Cortex of kidney (tissue), 1 donor: ENCODE measurements at places on chromosomes 2 and 18.

DNA sequence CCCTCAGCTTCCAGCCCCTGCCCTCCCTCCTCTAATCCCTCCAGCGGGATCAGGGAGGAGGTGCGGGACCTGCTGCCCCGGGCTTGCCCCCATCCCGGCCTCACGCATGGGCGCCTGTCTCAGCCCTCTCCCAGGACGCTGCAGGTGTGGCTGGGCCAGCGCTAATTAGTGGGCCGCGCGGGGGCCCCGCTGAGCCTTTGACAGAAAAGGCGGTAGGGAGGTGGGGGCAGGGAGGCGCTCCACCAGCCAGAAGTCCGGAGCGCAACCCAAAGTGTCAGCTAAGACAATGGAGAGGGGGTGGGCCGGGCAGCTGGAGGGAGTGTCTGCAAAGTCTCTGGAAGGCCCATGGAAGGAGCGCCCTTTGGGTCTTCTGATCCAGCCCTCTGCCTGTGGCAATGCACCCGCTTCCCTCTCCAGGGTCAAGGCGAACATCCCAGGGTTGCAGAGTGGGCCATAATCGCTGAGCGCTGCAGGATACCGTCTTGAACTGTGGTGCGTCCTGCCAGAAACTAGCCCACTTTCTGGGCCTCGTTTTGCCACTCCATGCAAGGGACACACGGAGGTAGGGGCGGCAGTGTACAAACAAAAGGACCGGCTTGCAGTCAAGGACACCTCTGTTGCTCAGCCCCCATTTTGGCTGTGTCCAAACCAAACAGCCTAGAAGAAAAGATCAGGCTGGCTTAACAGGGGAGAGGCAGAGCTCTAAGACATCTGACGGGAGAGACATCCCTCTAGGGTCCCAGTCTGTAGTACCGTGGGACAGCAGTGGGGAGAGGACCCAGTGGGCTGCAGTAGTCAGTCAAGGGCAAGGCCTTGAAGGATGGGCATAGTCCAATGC is 3.5 kb downstream of the ATP6V1B1 start:
- no peak for DNase-seq

DNA sequence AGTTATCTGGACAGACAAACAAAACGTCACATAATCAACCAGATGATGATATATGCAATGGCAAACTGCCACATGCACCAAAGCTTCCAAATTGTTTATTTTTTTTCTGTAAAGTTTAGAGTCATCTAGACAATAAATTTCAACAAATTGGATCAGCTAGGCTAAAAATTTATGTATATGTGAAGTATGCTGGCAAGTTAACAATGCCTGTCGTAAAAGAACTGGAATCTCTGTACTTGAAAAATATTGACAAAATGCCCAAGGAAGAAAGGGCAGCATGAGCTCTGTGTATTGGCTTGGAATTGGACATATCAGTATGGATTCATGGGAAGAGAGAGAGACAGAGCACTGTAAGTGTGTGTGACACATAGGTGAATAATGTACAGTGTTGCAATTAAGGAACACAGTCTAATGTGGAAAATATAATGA is 309.8 kb downstream of the ERBB4 start:
- no peak for DNase-seq

DNA sequence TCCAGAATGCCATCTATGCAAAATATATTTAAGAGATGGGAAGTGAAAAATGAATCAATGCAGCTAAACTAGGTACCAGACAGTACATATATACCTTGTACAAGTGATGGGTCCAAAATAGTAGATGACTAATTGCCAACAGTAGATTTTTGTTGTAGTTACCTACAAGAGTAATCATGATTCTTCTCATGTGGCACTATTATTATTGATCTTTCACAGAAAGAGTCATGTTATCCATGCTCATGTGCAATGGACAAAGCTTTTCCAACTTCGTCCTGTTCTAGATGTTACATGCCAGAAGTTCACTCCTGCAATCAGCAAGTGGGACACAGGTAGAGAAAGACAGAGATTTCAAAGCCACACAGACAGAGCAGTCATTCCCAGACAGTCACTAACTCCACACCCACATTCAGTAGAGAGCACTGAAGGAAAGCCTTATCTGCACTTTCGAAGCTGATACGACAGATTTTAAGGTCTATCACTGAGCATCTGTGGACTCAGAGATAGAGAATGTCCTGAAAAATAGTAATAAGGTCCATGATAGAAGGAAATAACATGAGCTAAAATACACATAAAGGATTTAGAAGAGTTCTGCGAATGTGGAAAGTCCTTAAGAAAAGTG is 101.6 kb upstream of the ITPRID2 start:
- no peak for DNase-seq

GRCh38 chr2:164622338-164623106 is 1.2 kb upstream of the GRB14 start:
- no peak for DNase-seq

DNA sequence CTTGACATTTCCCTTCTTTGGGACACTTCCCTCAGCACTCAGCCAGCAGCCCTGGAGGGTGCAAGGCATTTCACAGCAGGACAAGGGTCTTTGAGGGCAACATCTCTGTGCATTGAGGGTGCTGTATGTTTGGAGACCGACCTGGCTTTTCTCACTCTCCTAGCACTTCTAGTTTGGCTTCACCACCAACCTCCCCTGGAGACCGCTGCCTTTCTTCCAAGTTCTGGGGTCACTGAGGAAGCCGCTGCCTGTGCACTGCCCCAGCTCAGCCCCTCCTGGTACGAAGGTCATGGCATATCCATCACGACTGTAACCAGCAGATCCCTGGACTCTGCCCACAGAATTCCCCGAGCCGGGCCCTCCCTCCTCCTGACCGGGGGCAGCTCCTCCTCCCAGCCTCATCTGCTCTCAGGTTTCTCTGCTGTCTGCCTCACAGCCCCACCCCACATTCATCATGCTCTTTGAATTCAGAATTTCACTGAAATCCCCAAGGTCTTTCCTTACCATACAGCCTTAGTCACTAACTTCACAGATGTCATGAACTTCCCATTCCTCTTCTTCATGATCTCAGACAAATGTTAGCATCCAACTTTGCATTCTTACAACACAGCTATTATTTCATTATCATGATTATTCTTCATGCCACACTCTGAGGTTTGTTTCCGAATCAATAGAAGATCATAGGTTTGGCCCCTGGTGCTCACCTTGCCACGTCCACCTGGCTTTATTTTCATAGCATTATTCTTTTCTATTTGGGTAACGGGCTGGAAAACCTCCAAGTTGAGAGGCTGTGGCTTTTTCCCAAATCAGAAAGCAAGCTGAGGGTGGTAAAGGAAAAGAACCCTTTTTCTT is 113.0 kb upstream of the COPS8 start:
- DNase-seq = no peak

- no peak for DNase-seq
These were observed 5.8 kb downstream of the SLC14A2 start for GRCh38 chr18:45621061-45621511.

DNA sequence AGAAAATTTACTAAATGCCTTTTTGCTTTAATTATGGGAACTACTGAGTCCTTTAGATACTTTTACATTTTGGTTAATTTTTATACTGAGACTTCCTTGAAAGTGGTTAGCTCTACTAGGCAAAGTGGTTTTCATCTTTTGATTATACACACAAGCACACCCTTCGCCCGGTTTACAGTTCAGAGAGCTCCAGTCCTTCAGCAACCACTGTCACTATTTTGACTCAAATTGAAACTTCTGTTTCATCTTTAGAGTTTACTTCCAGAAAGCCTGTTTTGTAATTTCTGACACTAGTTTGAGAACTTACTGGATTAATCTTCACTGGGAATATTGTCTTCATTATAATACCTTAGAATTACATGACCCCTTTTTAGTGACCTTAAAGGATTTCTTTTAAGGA is 140.3 kb upstream of the FOSL2 start:
- no peak for DNase-seq

DNA sequence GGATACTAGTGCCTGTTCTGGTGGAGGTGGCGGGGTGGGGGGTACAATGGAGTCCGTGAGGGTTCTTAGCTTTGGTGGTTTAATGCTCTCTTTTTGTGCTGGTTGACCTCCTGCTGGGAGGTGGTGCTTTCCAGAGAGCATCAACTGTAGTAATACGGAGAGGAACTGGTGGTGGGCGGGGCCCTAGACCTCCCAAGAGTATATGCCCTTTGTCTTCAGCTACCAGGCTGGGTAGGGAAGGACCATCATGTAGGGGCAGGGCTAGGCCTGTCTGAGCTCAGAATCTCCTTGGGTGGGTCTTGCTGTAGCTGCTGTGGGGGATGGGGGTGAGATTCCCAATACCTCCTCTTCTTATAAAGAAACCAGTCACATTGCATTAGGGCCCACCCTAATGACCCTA is 27.1 kb downstream of the CAMKMT start:
- DNase-seq = no peak

- DNase-seq = no peak
These were observed 56.6 kb upstream of the CYP26B1 start for GRCh38 chr2:72204156-72204785.

GRCh38 chr18:51580580-51580979 is 383.1 kb upstream of the MEX3C start:
- DNase-seq = no peak

- DNase-seq = no peak
These were observed 277.5 kb downstream of the PRKCE start for GRCh38 chr2:45928946-45929345.

DNA sequence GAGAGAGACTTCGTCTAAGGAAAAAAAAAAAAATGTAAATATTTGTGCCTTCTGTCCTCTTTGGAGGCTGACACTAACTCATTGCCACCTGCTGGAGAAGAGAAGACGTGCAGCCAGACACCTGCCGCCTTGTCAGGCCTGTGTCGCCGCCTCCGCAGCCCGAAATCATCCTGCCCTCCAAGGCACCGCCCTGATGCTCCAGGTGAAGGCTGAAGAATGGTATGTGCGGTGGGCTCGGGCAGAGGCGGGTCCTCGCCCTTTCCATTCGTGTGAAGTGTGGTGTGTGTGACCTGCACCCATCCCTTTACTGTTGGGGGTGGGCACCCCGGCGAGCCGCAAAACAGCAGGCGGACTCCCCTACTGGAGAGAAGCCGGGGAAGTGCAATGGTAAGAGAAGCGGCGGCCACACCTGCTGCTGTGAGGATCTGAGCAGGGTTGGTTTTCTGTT is 60.4 kb downstream of the FAM161A start:
- no peak for DNase-seq

DNA sequence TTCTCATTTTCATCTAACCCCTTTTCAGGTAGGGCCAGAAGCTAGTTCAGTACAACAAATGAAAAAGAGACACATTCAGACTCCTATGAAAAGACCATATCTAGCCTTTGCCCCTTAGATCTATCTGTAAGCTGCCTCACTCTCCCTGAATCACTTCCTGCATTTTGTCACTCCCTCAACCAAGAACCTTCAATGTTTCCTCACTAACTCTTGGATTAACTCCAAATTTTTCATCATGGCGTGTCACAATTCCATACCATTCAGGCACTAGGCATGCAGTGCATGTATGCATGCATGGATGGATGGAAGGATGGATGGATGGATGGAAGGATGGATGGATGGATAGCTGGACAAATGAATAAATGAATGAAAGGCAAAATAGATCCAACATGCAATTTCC is 356.9 kb downstream of the TNS1 start:
- DNase-seq = no peak

DNA sequence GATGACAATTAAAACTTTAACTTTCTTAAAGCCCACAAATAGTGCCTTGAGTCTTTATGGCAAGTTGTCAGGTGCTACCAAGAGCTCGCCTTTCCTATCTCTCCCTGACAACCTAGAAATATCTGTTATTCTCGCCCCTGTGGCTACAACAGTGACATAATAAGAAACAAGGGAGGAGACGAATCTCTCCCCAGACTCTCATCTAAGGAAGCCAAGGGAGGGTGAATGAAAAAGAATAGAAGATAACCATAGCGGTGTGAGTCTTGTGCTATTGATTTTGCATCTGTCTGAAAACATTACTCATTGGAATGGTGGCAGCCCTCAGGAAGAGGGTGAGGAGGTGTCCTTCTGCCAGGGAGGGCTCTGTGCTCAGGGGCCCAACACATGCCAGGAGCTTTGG is 114.3 kb downstream of the ALK start:
- no peak for DNase-seq

GRCh38 chr2:175188761-175189160 is 7.3 kb upstream of the ATP5MC3 start:
- DNase-seq = no peak

DNA sequence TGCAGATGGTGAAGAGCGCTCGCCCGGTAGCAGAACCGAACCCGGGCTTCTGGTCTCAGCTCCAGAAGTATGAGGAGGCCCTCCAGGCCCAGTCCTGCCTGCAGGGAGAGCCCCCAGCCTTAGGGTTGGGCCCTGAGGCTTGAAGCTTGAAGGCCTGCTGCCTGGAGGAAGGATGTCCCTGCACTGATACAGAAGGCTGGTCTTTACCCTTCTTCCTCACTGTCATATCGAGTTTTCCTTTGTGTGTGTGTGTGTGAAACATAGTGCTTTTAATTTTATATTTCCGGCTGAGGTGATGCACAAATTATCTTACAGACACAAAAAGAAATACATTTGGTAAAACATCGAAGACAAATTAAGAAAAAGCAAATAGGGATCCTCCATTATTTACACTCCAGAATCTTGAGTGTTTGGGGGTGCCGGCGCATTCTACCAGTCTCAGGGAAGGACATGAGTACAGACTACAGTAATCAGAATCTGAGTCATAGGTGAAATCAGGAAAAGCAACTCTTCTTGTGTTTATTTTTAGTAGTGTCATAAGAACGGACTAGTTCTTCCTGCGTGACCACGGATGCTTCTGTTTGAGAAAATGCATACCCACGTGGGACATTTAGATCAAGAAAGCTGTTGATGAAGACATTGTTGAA is 1.3 kb downstream of the DUSP28 start:
- no peak for DNase-seq

GRCh38 chr2:162073888-162074631 is at the start of gene DPP4:
TSS of gene DPP4 (minus strand) at chr2:162074215. CDS start at chr2:162073981, 234 bp downstream.
- no peak for DNase-seq

DNA sequence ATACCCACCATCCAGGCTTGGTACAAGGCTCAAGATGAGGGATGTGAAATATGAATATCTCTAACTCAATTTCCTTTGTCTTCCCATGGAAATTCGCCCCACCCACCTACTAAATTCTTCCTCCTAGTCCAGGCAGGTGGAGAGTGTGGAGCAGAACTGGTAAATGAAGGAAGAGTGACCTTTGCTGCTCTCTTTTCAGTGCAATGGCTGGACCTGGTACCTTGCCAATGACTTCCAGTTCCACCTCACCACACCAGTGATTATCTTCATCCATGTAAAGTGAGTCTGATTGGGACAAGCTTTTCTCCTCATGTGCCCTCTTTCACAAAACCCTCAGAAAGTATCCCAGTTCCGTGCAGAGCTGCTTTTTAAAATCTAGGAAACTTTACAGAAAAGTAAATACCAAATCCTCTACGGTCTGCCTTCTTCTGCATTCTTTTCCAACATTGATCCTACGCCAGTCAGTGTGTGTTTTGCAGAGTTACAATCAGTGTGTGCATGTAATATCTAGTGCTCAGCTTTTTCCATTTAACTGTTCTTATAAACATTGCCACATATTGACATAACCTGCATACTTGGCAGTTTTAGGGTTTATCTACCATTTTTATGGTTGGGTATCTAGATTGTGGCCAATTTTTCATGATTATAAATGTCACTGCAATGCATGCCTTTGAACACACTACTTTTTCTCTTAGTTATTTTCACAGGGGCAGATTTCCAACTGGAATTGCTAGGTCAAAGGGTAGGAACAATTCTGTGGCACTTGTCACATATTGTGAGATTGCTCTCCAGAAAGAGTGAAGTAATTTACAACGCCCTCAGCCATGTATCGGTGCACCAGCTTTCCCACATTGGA is 86.5 kb upstream of the SEC11C start:
- DNase-seq = no peak

- no peak for DNase-seq
These were observed 179.9 kb upstream of the FN1 start for GRCh38 chr2:215615803-215616174.

GRCh38 chr18:62723666-62724281 is 8.4 kb downstream of the PHLPP1 start:
- DNase-seq = no peak
